Right renal pelvis (tissue), 4 donors: ENCODE measurements at places on chromosomes 4 and X.

GRCh38 chr4:141099326-141099725 is 33.9 kb downstream of the RNF150 start:
- DNase-seq: no peak

DNA sequence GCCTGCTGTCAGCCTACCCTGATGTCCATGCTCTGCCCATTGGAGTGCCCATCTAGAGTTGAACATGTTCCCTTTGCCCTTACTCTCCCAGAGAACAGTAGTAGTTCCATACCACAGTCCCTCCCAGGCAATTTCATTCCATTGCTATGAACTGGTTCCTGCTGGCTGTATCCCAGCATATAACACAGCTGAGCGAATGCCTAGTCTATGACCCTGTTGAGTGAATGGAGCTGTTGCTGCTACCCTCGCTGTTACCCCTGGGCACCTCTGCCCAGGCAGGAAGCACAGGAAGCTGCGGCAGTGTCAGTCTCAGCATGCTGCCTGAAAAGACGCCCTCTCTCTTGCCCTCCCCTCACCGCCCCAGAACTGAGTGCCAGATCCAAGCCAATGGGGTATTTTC is 73.3 kb downstream of the SOX3 start:
- no peak for DNase-seq

DNA sequence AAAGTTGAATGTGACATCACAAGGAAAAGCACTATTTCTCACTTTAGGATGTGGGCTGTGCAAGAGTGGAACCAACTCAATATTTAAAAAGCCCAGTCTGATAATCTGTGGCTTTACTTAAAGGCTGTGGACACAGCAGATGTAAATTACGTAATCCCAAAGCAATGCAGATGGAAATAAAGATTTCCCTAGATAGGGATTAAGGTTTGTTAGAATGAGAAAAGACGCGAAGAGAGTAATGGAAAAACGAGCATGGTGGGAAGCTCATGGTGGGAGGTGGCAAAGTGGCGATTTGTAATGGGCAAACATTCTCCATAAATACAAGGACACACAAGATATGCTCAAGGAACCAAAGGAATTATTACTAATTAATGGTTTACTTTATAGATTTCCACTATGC is 985.5 kb downstream of the FSTL5 start:
- no peak for DNase-seq

- DNase-seq: no peak
These were observed 4.4 kb downstream of the APBB2 start for GRCh38 chr4:41209901-41210300.

DNA sequence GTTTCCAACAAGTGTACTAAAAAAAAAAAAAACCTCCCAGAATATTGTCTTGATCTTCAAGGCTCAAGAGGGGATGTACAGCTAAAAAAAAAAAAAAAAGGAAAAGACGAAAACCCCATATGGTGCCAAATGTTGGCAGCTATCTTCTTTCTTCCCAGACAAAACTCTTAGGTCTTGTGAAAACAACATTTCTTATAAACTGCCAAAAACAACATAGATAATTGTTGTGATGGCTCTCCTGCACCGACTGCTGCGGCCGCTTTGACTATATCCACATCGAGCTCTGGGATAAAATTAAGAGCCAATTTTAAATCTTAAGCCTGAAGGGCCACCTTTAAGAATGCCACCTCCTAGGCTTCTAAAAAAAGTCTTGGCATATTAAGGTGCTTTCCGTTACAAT is 23.5 kb downstream of the PDGFC start:
- no peak for DNase-seq

DNA sequence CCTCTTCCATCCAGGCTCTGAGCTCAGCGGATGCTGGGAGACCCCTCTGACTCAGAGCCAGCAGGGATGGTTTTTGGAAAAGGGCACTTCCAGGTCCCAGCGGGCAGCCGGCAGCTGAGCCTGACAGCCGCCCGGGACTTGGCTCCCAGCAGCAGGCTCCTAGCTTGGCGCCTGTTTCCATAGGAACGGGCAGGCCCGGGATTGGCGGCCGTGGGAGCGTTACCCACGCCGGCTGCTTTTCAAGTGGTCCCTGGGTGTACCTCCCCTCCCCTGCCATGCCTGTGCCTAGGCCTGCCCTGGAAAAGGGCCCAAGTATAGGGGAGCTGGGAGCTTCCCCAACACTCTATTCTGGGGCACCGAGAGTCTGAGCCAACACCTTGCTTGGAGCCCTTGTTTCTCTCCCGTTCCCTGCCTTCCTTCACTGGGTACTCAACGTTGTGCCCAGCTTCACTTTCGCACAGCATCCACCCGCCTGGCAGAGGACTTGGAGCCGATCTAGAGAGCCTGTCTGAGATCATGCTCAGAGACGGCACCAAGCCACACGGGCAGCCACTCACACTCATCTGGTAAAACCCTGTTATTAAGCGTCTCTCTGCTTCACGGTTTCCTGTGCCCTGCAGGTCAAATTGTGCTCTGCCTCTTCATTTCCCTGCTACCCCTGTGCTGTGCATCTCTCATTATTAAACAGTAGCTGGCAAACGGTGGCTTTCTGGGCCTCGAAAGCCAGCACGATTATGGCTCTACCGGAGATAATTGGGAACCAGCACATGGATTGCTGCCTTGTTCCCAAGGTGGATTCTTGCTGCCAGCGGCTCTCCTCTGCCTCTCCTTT is 521.5 kb downstream of the BCOR start:
- no peak for DNase-seq
